Left forelimb (tissue), 1 donor: ENCODE measurements at places on chromosomes 1 and 21.

GRCh38 chr1:165915932-165916348 lies 88.5 kb downstream of the UCK2 start:
- DNase-seq: no peak

- no peak for DNase-seq
Observed at GRCh38 chr1:198970916-198971315, 332.1 kb downstream of the PTPRC start.

DNA sequence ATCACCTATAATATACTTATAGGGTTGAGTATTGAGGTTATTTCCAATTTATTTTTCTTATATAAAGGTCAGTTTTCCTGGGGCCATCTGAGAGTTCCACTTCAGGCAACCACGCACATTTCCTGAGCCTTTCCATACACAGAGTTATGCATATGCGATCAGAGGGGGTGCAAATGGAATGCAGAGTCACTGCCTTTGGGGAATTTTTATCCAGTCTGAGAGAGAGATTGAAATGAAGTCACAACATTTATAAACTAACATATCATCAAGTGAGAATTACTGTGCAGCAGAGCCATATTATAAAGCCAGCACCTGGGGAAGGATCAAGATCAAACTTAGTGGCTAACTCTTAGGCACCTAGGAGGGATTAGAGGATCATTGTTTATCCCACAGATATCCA lies 299.9 kb upstream of the PLXNA2 start:
- no peak for DNase-seq

DNA sequence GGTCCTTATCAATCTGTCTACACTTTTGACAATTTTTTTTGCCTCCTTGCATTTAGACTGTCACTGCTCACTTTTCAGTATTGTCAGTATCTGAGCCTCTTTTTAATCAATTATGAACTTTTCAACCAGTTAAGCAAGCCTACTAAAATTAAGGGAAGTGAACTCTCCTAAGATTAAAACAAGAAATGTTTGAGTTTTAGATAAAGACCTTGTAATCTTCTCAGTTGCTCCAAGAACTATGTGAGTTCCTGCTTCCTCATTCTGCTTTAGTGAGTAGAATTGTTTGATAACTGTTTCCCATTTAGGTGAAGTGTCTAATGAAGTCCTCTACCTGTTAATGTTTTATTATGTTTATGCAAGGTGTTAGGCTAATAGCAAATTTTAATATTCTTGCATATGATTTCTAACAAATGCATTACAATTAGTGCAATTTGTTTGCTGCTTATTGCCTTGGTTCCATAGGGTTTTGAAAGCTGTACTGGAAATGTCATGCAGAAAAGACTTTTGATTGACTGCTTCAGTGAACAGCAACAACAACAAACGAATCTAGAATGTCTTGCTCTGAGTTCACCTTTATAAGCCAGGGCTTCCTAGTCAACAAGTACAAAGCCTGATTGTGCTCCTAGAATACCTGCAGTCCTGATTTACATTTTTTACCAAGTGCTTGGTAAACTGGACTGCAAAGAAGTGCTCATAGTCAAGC lies 40.9 kb downstream of the PLA2G4A start:
- no peak for DNase-seq

DNA sequence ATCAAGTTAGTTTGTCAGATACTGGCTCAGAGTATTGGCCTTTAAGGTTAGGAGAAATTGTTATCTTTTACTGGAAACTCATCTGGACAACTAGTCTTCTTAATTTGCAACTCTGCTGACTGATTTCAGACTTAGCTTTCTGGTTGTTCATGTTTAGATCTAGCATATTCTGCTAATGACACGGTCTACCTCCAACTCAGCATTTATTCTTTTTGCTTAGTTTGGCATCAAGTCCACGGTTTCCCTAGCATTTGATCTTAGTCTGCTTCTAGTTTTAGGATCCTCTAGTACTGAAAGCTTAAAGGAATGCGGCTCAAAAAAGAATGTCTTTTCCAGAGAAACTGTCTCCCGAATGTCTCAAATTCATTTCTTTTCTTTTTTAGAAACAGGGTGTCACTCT lies 75.6 kb upstream of the SLFNL1 start:
- no peak for DNase-seq

DNA sequence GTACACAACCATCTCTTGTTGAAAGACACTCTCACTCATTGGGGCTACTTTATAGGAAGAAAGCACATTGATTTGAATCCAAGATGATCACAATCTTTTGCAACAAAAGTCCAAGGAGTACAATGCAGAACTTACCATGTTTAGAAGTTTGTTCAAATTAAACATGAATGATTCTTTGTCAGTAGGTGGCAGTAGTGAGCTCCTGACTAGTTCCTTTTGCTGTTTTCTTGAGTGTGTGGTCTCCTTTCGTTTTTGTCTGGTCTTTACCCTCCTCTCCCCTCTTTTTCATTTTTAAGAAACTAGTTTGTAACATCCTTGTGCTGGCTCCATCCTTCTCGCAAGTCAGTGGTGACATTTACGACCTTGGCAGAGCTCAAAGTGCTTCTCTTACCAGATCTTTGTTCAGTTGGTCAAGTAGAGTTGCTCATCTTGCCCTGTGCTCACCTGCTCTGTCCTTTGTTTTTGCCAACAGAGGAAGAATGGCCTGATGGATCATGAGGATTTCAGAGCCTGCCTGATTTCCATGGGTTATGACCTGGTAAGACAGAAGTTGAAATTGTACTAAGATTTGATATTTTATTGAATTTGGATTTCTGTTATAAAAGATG lies 35.7 kb upstream of the MTR start:
- no peak for DNase-seq

DNA sequence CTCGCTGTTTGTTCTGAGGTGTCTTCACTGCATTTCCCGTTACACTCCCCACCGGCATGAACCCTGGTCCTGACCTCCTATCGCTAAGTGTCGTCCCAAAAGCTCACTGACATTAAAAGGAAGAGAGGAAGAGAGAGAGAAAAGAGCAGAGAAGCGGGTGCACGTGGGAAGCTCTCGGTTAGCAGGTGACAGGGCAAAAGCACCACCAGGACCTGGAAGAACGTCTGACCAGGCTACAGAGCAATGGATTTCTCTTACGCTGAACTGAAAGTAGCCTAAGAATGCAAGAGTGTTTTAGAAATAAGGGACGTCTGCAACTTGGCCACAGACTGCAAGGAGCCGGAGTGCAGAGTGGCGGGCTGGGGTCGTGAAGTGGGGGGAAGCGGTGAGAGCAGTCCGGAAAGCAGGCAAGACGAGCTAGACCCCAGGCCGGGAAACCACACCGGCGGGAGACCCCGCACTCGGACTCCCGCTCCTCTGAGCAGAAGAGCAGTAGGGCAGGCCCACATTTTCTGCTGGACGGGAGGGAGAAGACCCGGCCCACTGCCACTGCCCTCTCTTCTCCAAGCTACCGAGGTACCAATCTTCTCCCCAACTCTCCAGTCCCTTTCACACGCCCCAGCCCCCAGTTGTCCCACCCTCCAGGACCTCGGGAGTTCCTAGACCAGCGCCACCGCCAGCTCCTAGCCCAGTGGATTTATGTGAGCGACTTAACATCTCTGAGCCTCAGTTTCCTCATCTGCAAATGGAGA lies 8.3 kb upstream of the MPZL1 start:
- peak; percentile 74 for DNase-seq

GRCh38 chr1:172742599-172743500 lies 83.9 kb downstream of the FASLG start:
- DNase-seq: no peak

GRCh38 chr1:67162954-67163353 lies 3.3 kb upstream of the IL23R start:
- DNase-seq: no peak

DNA sequence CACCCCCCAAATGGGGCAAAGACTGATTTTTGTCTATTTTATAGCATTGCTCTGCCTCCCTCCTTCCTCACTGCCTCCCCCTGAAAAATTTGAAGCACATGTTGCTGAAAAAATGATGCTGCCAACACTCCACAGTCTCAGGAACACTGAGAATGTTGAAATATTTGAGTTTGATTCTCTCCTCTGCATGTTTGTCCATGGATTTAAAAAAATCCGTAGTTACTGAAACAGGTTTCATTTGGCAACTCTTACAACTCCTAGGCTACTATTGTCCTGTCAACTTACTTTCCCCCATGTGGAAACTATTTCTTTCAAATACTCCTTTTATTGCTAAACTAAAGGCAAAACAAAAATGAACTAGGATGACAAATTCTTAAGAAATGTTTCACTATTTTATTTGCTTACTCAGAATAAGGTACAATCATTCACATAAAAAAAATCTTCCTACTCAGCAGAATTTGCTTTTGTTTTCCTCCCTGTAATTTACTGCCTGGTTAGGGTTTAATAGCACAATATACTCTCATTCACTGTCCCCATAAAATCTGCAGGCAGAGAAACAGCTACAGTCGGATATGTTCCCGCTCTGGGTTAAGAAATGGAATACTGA lies 50.2 kb downstream of the C21orf91 start:
- no peak for DNase-seq

GRCh38 chr1:188735567-188735966 lies 1742.1 kb downstream of the BRINP3 start:
- no peak for DNase-seq

GRCh38 chr1:89603651-89604413 lies 29.1 kb upstream of the LRRC8C start:
- DNase-seq: no peak

DNA sequence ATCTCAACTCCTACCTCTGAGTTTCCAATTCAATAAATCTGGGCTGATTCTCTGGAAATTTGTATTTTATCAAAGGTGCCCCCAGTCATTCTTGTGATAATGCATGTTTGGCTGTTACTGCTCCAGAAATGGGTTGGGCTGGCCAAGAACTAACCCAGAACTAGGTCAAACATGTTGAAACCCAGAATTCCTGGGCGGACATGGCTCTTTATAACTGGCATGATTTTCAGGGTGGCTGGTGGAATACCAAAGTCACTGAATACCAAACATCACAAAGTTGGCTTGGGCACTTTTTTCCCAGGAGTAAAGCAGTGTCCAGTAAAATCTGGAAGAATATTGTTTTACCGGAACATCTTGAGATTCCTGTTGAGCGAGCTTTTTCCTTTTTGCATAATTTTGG lies 89.4 kb upstream of the S1PR1 start:
- no peak for DNase-seq

DNA sequence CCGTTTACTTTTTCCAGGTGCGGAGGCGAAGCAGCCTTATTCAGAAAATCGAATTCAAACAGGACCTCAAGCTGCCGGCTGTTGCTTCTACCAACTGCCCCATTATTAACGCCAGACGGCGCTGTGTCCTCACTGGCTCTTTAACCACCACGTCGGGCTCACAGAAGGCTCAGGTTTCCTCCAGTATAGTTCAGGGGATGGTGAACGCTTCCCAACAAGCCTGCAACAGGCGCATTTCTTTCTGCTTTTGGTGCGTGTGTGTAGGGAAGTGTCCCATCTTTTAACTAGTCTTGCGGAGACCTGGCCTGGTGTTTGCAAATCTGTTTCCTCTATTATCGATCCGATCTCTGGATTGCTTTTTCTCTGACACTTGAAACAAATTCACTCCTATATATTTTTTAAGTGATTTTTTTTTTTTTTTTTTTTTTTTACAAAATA lies 791 bp upstream of the STUM start:
- DNase-seq: peak; percentile 85

GRCh38 chr1:181099152-181100014 lies 10.9 kb downstream of the IER5 start:
- no peak for DNase-seq

DNA sequence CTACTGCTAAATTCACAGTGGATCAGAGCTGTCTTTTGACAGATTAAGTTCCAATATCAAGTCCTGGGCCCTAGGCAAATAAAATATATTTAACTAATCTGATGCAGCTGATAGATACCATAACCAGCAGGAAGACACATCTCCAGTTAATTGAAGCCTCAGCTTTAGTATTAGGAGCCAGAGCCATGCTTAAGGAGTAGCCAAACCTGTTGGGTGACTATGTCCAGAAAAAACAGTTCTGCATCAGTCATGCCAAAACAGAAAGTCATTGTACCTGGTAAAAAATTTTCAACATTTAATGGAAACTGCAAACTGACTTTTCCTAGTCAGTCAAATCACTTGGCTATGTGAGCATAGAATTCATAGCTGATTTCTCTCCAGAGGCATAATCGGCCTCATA lies 200.5 kb upstream of the RUNX1 start:
- DNase-seq: no peak

- DNase-seq: no peak
Observed at GRCh38 chr1:182340233-182341058, 51.1 kb downstream of the GLUL start.

GRCh38 chr1:58841455-58841854 lies 57.6 kb upstream of the JUN start:
- no peak for DNase-seq

GRCh38 chr1:93025572-93025971 lies 53.5 kb upstream of the MTF2 start:
- DNase-seq: no peak

DNA sequence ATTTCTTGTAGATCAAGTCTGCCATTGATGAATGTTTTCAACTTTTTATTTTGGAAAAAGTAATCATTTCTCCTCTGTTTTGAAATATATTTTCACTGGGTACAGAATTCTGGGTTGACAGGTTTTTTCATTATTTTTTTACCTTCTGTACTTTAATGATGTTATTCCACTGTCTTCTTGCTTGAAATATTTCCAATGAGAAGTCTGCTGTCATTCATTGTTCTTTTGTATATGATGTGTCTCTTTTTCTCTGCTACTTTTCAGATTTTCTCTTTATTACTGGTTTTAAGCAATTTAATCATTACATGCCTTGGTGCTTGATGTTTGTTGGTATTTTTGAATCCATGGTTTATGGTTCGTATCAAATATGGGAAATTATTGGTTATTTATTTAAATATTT lies 22.4 kb upstream of the FOXO6 start:
- DNase-seq: no peak

GRCh38 chr1:5579966-5580365 lies 412.3 kb downstream of the NPHP4 start:
- no peak for DNase-seq

DNA sequence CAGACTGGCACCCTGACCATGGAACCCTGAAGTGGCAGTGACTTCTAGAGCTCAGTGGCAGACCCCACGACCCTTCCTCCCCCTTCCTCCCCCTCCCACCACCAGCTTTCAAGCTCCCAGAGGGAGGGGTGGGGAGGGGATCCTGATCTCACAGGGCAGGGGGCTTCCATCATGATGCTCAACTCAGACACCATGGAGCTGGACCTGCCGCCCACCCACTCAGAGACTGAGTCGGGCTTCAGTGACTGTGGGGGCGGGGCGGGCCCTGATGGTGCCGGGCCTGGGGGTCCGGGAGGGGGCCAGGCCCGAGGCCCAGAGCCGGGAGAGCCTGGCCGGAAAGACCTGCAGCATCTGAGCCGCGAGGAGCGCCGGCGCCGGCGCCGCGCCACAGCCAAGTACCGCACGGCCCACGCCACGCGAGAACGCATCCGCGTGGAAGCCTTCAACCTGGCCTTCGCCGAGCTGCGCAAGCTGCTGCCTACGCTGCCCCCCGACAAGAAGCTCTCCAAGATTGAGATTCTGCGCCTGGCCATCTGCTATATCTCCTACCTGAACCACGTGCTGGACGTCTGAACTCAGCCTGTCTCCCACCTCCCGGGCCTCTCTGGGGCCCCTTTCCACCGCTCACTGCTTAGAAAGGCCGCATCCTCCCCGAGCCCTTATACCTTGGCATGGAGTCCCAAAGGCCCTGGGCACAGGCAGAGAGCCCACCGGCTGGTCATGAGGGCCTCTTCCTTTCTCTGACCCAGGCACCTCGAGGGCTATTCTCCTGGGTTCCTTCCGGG lies 3.9 kb downstream of the NHLH1 start:
- no peak for DNase-seq

GRCh38 chr1:93651695-93652094 lies 29.9 kb downstream of the BCAR3 start:
- no peak for DNase-seq

- no peak for DNase-seq
Observed at GRCh38 chr1:178388418-178389145, 108.2 kb downstream of the CLEC20A start.
